NCI-H774 (cell line): ENCODE measurements at places on chromosomes 16 and 17.

DNA sequence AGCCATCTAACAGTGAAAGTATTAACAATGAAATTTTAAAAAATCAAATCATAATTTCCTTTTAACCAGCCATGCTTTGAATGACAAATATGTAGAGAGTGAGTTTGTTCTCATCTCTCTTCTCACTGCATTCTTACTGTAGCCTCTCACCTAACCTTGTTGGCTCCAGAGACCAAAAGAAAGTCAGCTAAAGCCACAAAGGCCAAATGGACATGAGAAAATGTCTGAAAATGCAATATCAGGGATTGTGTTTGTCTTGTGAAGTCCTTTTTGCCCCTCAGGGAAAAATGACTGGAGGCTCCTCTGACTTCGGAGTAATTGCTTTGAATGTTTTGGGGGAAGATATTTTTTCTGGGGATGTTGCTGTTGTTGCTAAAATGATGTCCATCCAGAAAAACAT, 166.3 kb downstream of the SLC39A11 start:
- no peak for DNase-seq

- DNase-seq: no peak
These were observed 37.8 kb upstream of the ADGRG1 start for GRCh38 chr16:57590654-57591085.

- no peak for DNase-seq
These were observed 1.1 kb downstream of the VASN start for GRCh38 chr16:4372578-4373355.

DNA sequence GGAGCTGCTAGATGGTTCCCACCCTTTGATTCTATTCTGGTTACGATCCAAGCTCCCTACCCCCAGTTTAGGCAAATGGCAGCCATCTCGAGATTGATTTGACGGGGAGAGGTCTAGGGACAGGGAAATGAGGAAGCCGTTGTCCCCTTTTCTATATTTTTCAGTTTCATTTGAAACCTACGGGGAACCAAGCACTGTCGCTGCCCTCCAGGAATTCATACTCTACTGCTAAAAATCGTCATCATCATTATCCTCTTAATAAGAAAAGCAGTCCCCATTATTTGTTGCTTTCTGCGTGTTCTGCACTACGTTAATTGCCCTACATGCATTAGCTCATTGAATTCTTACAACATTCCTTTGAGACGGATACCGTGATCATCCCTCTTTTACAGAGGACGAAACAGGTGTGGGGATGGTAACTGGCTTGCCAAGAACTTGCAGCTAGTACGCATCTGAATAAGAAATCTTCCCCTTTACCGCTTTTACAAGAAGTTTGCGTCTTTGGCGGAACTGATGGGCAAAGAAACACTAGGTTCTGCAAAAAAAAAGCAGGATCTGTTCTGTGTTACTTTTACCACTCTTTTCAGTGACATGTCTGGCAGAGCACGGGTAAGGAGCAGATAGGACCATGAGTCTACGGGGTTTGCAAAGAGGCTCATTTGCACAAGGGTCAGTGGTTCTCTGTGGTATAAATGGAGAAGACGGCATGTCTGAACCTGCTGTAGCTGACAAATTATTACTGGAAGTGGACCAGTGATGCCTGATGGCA, 1.1 kb downstream of the CCP110 start:
- DNase-seq: no peak

DNA sequence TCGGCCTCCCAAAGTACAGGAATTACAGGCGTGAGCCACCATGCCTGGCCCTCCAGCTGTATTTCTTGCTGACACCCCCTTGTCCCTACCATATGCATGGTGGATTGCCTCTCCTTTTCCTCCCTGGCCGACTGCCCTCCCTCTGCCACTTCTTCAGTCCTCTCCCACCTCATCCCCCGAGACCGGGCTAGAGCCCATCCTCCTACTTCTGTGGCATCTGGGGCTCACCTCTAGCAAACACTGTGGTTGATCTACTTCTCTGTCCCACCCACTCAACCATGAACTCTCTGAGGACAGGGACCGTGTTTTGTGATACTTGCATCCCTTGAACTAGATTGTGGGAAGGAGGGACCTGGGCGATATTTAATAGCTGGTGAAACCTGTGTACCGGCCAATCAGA, 7.5 kb upstream of the AXIN2 start:
- DNase-seq: no peak

DNA sequence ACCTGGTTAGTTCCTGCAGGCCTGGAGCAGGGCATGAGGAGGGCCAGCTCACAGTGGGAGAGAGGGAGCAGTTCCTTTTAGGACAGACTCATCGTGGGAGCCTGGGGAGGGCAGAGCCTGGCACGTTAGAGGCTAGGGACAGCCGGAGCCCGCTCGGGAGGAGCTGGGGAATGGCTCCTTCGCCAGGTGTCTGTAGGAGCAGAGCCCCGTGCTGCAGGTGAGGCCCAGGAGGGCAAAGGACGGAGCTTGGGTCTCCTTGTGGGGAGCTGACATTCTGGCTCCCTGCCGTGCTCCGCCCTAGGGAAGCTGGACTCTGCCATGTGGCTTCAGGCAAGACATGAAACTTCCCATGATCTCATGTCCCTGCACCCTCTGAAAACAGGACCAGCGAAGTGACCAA, 18.7 kb upstream of the MTSS2 start:
- DNase-seq: no peak
